ENCODE measurements at places on chromosomes 6 and 20. TPM values are rescaled to one million over a fixed set of nuclear protein-coding genes. Genes with fewer than 3 reads are reported as not detected.

Gene TAPBP
- total RNA-seq: 12.1 TPM

Gene FOXF2
- 0.11 TPM for total RNA-seq

Gene HIVEP1
- total RNA-seq: 33.6 TPM

DNA sequence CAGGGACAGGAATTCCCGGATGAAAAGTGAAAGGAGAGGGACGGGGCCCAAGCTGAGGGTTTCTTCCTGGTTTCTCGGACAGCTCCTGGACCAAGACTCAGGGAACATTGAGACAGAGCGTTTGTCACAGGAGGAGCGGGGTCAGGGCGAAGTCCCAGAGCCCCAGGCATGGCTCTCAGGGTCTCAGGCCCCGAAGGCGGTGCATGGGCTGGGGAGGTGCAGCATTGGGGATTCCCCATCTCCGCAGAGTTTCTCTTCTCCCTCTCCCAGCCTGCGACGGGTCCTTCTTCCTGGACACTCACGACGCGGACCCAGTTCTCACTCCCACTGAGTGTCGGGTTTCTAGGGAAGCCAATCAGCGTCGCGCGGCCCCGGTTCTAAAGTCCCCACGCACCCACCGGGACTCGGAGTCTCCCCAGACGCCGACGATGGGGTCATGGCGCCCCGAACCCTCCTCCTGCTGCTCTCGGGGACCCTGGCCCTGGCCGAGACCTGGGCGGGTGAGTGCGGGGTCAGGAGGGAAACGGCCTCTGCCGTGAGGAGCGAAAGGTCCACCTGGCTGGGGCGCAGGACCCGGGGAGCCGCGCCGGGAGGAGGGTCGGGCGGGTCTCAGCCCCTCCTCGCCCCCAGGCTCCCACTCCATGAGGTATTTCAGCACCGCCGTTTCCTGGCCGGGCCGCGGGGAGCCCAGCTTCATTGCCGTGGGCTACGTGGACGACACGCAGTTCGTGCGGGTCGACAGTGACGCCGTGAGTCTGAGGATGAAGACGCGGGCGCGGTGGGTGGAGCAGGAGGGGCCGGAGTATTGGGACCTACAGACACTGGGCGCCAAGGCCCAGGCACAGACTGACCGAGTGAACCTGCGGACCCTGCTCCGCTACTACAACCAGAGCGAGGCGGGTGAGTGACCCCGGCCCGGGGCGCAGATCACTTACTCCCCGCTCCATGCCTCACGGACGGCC lies 54.6 kb upstream of the POLR1H start:
- peak; percentile 60 for DNase-seq
- no peak overlapping the region for H3K27ac ChIP-seq
- peaks cover 80% of the 10 kb centered on the region for H3K27me3 ChIP-seq
